ENCODE measurements at places on chromosomes 5 and 9.

GRCh38 chr9:127918183-127919107 is 1.6 kb upstream of the ST6GALNAC4 start:
- no peak for DNase-seq

DNA sequence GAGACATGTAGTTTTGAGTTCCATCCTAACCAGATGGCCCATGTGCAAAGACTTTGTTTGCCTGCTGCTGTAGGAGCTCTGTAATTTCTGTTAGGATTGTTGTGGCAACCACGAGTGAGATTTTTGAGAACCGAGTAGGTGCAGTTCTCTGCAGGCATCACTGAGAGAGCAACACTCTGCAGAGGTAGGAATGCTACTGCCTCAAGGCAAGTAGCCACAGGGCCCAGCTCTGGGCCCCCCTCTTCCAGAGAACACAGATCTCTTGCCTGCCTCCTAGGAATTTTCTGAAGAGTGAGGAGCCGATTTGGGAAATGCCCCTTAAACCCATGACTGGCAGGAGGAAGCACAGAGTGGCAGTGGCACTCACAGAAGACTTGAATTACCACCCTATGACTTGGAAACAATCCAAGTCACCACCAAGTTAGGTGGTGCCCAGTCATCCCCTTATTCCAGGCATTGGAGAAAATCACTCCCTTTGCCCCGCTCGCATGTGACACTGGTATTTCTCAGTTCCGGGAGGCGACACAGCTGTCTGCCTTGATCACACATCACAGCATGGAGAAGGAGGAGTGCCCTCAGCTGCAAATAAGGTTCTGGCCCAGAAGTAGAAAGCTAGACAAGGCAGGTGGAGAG is 52.5 kb upstream of the SLC2A8 start:
- DNase-seq = no peak

GRCh38 chr5:137312011-137312410 is 187.1 kb downstream of the SPOCK1 start:
- DNase-seq = no peak

- DNase-seq = no peak
Observed at GRCh38 chr9:107455425-107456135, 34.0 kb downstream of the KLF4 start.

Data from thoracic aorta (tissue), 2 donors.